ENCODE measurements at places on chromosomes 12 and 14. TPM values are rescaled to one million over a fixed set of nuclear protein-coding genes. Genes with fewer than 3 reads are reported as not detected.

The MMP19 gene
- total RNA-seq: 12.6 TPM

The RPL10L gene
- not detected for total RNA-seq

The SDR9C7 gene
- not detected for total RNA-seq

The SLC39A5 gene
- total RNA-seq: 0.15 TPM

The BDKRB1 gene
- 3.1 TPM for total RNA-seq

The CCDC175 gene
- not detected for total RNA-seq

The FOXN4 gene
- total RNA-seq: not detected

The GPX2 gene
- total RNA-seq: not detected

The KRT83 gene
- total RNA-seq: not detected

The TMEM63C gene
- total RNA-seq: not detected

The SERPINA4 gene
- total RNA-seq: not detected

The SYT1 gene
- 4.5 TPM for total RNA-seq

The SYCP3 gene
- total RNA-seq: 0.50 TPM

The FITM1 gene
- not detected for total RNA-seq

The GNB3 gene
- total RNA-seq: 2.2 TPM

The SLC10A1 gene
- total RNA-seq: not detected

The MORN3 gene
- total RNA-seq: under 0.01 TPM

The ANGEL1 gene
- total RNA-seq: 11.3 TPM

The VRTN gene
- not detected for total RNA-seq

Data from bronchus fibroblast of lung (primary cell).